ENCODE measurements at places on chromosomes 2 and 18.

DNA sequence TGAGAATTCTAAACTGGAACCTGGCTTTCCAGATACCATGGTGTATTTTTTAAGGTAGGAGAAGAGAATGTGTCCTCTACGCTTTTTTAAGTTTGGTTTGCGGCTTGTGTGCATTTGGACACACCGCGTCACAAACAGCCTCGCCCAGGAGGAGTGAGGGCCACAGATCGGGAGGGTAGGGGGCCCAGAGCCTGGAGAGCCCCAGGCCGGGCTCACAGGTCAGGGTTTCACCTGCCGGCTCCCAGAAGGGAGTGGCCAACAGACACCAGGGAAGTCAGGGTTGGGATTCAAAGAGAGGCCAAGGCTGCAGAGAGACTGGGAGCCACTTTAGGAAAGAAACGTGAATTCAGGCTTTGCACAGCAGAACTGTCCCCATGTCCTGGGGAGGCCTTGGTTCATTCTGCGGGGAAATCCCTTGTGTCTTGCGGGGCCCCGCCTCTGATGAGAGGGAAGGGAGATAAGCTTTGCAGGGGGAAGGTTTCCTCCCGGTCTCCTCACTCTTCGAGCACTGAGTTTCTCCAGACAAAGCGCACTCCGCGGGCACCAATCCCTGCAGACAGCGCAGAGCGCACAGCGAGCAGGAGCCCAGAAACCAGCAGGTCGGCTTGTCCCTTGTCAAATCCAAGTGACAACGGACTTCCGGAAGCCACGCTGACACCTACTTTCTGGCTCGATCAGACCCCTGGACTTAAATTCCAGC, 2.0 kb upstream of the TUBB6 start:
- DNase-seq: no peak

DNA sequence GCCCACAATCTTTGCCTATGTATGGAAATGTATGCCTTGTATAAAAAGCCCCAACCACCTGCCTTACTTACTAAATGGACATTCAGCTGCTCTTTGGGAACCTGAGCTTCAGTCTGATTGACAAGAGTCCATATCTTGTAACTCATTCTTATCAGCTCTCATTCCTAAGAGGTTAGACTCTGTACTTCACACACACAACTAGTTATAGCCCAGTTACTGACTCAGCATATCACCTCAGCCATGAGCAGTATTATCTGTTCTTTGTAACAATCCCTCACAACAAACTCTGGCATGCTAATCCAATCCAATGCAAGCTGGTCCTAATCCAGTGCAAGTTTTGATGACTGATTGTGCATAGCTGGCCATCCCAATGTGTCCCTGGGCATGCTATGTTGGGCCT, 250.6 kb downstream of the RIT2 start:
- DNase-seq: no peak

- DNase-seq: no peak
Observed at GRCh38 chr2:224563537-224563936, 21.6 kb downstream of the CUL3 start.

DNA sequence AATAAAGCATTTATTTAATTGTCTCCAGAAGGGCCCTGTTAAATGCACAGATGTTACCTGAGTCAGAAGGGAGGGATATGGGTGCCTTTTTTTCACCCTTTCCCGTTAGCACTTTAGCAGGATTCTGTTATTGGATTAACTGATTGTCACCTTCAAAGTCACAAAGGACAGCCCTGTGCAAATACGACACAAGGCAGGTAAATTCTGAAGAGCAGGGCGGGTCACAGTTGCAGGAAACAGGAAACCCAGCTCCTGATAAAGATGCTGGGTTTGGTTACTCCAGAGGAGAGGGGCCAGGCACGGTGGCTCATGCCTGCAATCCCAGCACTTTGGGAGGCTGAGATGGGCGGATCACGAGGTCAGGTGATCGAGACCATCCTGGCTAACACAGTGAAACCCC, 11.4 kb upstream of the PKDCC start:
- DNase-seq: no peak

DNA sequence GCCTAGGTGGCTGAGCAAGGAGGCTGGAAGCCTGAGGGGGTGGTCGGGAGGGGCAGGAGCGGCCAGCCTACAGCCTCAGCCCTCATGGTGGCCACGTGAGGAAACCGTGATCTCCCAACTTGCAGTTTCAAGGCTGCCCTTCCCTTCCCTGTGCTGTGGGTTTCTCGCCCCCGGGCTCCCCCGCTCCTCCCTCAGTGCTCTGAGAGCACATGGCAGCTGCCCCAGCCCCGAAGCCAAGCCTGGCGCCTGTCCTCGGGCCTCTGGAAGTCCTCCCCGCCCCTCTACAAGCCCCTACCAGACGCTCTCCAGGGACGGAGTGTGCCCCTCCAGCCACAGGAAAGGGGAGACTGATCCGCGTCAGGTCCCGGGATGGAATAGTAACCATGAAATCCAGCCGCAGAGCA, 586 bp upstream of the ANKRD23 start:
- DNase-seq: no peak

GRCh38 chr18:58152891-58153290, 108.9 kb downstream of the NEDD4L start:
- DNase-seq: no peak

- no peak for DNase-seq
Observed at GRCh38 chr2:43537137-43537536, 58.7 kb downstream of the THADA start.

GRCh38 chr18:12766986-12767433, 64.2 kb downstream of the PSMG2 start:
- no peak for DNase-seq

- DNase-seq: no peak
Observed at GRCh38 chr2:71798266-71799012, 345.1 kb downstream of the DYSF start.

GRCh38 chr2:128287780-128288735, 30.6 kb downstream of the HS6ST1 start:
- no peak for DNase-seq

DNA sequence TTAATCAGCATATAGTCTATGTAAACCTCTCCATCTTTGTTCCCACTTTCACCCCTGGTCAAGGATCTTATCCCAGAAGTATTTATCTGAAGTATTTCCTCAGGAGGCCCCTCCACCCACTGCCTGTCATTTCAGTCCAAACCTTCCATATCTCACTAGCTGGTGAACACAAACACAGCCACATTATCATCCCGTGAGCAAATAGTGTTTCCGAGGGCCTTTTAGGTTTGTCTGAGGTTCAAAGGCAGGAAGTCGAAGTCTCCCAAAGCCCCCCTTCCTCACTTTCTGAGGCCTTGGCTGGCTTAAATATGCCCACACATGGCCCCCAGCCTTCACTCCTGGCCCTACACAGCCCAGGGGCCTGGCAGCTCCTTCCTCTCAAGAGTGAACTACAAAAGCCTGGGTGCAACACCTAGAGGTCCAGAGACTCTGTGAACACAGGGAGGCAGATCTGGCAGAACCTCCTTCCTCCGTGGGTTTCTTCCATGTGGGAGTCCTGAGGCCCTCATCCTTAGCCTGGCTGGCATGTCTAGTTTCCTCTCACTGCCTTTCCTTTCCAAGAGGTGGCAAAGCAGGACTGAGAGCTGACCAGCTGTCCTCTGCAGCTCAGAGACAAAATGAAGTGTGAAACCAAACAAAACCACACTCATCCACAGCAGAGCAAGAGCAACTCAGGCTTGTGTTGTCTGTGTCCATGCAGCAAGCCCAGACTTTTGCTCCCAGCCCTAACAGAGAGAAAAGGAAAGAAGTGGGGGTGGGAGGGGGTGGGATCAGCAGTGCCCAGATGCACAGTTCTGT, 264.2 kb downstream of the SS18 start:
- no peak for DNase-seq

DNA sequence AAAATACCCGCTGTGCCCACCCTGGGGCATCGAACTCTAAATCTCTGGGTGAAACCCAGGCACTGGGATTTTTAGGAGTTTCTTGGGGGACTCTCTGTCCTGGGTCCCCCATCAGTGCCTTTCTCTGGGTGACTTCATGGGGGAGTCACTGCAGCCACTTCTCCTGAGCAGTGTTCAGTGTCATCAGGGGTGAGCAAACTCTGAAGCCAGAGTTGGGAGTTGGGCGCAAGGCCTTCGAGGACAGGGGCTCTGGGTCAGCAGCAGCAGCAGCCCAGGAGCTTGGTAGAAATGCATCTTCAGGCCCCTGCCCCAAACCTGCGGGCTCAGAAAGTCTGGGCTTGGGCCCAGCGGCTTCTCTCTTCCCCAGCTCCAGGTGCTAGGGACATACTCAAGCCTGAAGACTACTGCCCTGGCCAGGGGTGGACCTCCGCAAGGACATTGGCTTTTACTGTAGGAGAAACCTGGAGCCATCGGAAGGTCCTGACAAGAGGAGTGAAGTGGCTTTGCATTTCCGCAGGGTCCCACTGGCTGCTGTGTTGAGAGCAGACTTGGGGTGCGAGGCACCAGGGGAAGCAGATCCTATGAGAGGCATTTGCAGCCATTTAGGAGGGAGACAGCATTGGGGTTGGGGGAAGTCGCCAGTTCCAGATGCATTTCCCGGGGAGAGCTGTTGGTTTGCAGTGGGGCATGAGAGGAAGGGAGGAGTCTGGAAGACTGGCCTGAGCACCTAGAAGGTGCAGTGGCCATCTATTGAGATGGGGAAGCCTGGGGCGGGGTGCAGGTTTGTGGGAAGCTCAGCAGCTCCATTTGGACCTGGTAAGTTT, 51.5 kb upstream of the FAHD2A start:
- no peak for DNase-seq

GRCh38 chr2:236352761-236353593, 88.8 kb upstream of the ASB18 start:
- peak; percentile 50 for DNase-seq

Measured in NCI-H345 (cell line).